ENCODE measurements at places on chromosomes 3 and 15.

- DNase-seq = no peak
These were observed 298.0 kb upstream of the CTNNB1 start for GRCh38 chr3:40901298-40901697.

- no peak for DNase-seq
These were observed 15.7 kb downstream of the MEIS2 start for GRCh38 chr15:37084602-37085001.

DNA sequence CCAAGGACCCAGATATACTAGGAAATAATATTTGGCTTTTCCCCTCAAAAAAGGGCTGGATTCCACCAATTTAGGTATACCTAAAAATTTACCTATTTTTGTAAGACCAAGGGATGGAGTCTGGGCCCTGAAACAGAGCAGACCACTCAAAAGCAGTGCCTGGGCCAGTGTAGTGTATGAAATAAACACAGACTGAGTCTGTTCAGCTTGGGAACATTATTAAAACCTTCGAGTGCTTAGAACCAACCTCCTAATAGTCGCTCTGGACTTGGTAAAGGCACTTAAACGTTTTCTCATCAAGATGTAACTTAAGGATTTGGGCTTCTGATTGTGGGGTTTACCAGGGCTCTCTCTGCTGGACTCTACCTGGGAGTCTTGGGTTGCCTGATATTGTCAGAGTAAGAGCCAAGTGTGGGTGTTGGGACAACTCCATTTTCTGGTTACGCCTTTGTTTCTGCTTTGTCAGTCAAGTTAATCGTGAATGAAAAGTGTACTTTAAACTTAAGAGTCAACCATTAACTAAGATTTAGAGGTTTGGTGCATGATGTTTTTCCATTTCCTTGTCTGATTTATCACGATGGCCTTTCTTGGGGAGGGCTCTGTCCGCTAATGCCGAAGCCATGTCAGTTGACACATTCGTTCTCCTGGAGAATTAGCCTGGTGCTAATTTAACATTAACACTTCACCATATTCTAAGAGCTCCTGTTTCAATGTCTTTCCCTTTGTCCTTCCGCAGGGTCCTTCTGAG is 221.0 kb upstream of the TPM1 start:
- no peak for DNase-seq

DNA sequence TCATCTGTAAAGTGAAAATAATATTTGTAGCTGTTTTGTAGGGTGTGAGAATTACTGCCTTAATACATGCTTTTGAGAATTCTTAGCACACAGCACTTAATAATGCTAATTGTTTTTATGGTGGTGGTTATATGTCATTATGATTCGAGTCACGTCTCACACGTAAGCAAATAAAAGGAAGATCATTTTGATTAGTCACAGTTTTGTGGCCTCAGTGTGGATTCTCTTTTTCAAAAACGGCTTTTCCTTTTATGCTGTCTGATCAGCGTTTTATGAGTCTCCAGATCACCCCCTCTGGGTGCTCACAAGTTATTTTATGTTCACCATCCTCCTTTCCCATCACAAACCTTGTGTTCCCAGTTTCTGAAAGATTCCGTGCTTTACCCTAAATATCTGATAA is 255.6 kb upstream of the CNTN4 start:
- DNase-seq = no peak

DNA sequence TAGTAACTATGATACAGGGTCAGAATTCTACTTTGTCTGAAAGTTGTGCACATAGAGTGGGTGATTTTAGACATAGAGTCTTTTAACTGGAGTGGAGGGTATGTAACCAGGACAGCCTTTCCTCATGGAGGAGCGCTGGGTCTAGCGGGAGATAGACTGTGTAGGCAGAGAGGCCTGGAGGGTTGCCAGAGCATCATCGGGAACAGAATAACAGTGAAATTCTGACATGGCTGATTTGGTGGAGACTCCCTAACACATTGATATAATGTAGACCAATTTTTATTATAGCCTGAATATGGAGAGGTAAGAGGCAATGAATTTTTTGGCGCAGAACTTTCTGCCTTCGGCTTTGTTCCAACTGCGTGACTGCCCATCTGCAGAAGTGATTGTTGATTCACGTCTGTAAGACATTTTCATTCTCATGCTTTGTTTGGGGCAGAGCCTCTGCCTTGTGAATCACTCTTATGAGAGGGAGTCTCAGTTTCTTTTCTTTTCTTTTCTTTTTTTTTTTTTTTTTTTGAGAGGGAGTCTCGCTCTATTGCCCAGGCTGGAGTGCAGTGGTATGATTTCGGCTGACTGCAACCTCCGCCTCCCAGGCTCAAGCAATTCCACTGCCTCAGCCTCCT is 16.0 kb downstream of the LPP start:
- DNase-seq = peak; percentile 35

DNA sequence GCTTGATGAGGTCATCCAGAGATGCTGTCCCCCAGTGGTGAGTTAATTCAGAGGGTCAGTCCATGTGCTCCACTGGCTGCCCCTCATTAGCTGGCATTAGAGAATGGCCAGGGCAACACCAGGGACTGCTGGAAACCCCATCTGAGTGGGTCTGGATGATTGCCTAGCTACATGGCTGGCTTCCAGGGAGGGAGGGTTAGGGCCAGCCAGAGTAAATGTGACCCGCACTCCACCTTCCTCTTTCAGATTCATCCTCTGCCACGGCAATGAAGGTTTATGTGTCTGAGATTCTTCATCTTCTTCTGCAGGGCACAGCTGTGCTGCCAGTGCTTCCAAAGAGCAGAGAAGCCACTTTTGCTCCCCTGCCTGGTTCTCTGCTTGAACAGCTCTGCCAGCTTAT is 391.9 kb downstream of the OCA2 start:
- DNase-seq = no peak

- DNase-seq = no peak
These were observed 94.3 kb upstream of the ARPP21 start for GRCh38 chr3:35544976-35545375.

GRCh38 chr3:186180891-186181481 is 72.1 kb upstream of the ETV5 start:
- no peak for DNase-seq

GRCh38 chr15:85116494-85116893 is 134.8 kb downstream of the PDE8A start:
- DNase-seq = no peak

DNA sequence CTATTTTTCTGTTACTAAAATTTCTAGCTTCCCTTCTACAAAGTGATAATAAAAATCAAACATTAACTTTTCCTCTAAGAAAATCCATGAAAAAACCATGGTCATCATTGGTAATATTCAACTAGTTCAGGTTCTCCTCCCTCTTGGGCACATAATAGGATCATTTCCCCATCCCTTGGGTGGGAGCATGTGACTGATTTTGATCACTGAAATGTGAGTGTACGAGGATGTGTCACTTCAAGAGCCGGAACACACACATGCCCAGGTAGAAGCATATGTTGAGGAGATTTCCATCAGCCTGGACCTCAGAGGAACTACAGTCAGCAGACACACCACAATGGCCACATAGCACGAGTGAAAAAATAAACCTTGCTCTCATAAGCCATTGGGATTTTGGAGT is 36.1 kb downstream of the AP3S2 start:
- DNase-seq = no peak

- DNase-seq = peak; percentile 63
These were observed 144.7 kb upstream of the ABHD17C start for GRCh38 chr15:80550219-80550907.

DNA sequence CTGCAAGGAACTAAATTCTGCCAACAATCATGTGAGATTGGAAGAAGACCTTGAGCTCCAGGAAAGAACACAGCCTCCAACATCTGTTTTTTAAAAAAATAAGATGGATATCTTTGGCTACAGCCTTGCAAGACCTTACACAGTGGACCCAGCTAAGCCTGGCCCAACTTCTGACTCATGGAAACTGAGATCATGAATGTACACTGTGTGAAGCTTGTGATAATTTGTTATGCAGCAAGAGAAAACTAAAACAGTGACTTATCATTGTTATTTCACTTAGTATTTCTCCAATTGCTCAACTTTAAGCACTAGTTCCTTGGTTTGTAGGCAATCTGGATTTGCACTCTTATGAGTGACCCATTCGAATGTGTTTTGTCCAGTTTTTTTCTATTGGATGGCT is 29.3 kb downstream of the SHQ1 start:
- DNase-seq = peak; percentile 64

DNA sequence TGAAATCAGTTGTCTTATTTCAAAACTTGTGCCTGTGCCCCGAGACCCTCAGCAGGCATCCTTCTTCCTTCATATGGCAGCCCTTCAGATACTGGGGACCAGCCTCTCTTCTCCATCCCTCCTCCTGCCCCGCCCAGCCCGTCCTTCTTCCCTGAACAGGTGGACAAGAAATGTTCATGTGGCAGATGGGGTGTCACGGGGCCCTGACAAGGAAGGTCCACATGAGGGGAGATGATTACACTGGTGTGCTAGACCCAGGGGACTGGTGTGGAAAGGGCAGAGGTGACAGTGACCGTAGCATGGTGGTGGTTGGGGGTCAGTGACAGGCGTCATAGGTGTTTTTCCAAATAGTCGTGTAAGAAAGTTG is 150.9 kb downstream of the CHDH start:
- DNase-seq = no peak

GRCh38 chr15:68500363-68501258 is 68.6 kb upstream of the ITGA11 start:
- DNase-seq = peak; percentile 62

DNA sequence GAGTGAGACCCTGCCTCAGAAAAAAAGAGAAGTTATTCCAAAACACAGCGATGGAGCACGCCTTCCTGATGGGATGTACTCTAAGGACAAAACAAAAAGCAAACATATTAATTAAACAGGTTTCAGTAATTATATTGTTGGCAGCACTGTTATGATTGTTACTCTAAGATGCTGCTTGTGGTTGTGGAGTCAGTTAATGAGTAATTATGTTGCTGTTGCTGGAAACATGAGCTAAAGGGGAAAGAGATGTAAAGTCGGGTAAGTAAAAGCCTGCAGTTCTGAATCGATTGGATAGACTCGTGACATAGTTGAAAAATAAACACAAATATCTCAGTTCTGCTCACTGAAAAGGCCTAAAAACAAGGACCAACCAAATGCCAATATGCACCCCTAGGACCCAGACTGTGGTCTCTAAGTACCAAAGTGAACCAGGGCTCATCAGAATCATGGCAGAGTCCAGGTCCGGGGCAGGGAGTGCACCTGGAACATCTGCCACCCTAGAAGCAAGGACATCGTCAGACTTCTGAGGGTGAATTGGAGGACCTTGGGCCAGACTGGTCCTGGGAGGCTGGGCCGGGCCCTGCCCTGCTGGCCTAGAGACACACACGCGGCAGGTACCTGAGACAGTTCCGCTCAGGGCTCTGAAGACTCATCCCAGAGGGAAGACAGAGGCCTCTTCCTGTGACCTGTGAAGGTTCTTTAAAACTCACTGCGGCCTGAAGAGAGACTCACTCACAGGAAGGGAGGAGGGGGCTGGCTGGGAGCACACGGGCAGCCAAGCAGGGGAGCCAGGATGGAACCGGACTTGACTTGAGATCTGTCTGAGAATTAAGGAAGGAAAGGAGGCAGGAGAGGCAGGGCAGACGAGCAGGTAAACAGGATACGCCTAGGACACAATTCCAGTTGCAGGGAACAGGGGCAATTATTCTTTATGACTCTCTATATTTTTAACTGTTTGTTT is 140.5 kb downstream of the LRRK1 start:
- DNase-seq = no peak

- no peak for DNase-seq
These were observed 433.4 kb downstream of the PYDC2 start for GRCh38 chr3:191894406-191894805.

DNA sequence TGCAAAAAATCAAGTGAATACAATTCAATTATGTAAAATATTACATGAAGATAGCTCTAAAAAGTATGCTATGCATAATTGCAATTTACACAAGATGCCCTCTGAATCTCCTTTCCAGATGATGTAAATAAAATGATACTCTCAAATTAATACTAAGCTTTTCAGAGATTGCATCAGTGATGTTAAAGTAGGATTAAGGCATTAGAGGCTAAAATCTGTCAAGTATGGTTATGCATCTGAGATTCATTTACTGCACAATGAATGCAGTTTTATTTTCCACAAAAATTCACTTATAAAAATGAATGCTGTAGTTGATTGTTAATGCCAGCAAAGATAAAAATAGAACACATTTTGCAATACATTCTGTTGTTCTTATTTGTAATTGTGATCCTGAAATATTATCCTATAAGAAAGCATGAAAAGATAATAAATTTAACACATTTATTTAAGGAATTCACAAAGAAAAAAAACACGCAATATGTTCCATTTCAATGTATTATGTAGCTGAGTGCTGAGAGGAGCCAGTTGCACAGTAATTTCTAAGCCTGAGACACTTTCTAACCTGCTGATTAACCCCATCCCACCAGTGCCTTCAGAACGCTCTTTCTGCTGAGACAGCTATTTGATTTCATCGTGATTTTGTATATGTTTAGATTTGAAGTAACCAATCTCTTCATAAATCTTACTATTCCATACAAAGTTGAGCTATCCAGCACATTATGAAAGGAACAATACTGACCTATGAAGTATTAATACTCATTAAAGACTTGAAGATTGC is 224.4 kb downstream of the CADM2 start:
- DNase-seq = no peak

DNA sequence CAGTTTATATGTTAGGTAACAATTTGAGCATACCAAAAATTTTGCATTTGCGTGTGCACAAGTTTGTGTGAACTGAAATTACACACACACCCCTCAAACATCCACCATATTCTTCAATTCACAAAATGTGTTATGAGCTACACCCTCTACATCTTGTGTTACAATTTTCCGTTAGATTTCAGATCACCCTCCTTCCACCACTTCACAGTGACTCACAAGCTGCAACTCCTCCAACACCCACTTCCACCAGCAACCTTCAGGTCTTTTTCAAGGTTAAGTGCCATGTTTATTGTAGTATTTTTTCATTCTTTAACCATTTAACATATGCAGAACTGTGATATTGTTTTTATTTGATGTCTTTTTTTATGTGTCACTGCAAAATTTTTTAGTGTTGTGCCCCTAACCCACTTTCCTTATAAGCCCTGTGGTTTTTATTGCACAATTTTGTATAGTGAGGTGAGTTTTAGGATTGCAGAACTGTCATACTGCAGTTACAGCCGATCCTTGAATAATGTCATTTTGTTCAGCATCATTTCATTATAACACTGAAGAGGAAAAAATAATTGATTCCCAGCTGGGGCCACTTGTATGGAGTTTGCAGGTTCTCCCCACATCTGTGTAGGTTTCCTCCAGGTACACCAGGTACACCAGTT is 148.9 kb downstream of the PLCL2 start:
- no peak for DNase-seq
